Right lung (tissue), 10 donors: ENCODE measurements at places on chromosomes 3 and 15.

DNA sequence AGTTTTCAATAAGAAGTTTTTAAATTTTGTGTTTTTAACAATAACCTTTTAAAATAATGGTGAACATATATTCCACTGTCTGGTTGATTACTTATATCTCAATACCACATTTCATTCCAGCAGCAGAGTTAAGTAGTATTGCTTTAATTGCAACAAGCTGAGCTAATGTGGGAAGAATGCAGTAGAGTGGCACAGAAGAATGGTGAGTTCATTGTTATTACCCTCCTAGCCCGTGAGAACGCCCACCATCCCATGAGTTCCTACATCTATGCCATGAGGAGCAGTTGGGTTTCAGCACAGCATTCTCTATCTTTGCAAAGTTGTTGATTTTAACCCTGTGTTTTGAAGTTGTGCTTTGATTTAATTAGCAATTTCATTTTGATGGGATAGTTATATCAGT lies 17.8 kb upstream of the NR2E3 start:
- DNase-seq = no peak

- DNase-seq = no peak
These were observed 16.5 kb downstream of the PML start for GRCh38 chr15:74010929-74011540.

DNA sequence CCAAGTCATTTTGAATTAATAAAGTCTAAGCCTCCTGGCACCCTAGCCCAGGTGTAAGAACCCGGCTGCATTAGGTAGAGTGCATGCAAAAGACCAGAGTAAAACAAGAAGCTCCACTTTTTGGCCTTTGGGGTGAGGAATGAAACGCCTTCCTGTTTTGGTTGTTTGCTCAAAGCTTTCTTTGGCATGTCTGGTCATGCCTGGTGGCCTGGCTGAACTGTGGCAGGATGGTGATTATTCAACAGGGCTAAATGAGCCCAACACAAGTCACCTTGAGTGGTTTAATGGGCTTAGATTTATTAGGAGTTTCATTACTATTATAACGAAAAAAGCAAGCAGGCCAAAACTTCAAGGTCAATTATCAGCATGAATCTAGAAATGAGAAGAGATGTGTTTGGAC lies 40.9 kb upstream of the LDHAL6B start:
- no peak for DNase-seq

GRCh38 chr15:31488437-31489204 lies 162.0 kb downstream of the KLF13 start:
- peak; percentile 53 for DNase-seq

- no peak for DNase-seq
These were observed 34.3 kb downstream of the NKIRAS1 start for GRCh38 chr3:23882487-23882918.

GRCh38 chr3:188796122-188796631 lies 375.6 kb upstream of the TPRG1 start:
- DNase-seq = no peak

DNA sequence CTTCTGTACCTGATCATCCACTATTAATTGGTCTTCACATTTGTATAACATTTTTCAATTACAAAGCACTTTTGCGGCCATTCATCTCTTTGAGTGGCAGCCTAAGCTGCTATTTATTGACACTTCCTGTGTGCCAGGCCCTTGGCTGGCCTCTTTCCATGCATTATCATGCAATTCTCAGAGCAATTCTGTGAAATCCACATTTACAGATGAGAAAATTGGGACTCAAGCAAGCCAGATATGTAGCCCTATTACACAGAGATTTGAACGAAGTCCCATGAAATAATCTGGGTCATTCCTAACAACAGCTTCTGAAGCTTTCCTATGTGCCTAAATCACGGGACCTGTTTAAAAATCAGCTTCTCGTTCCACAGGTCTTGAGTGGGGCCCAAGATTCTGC lies 17.4 kb downstream of the SLC6A1 start:
- no peak for DNase-seq

DNA sequence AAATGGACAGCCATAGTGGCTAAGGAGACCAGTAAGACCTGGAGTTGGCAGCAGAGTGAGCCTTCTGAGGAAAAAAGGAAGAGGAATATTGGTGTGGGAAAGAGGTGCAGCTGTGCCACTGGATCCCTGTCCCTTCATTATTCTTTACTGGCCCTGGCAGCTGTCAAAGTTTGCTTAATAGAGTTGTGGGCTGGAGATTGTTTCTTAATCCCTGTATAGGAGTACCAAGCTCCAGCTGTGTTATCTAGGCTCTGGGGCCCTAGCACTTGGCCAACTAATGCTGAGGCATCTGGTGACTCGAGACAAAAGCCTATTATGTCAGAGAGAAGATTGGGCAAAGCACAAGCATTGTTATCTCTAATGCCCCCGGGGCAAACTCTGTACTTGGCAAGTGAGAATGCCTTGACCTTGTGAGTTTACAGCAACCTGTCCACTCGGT lies 61.4 kb downstream of the ZNF609 start:
- DNase-seq = no peak
